ENCODE measurements at places on chromosomes 6 and 20. TPM values are rescaled to one million over a fixed set of nuclear protein-coding genes. Genes with fewer than 3 reads are reported as not detected.

- H3K27me3 ChIP-seq = no peaks in the 10 kb centered on the region
- no peak for DNase-seq
- peaks cover 11% of the 10 kb centered on the region for H3K36me3 ChIP-seq
- no peaks in the 10 kb centered on the region for H3K4me1 ChIP-seq
Measured at GRCh38 chr6:150937132-150937906, 71.8 kb downstream of the MTHFD1L start.

DNA sequence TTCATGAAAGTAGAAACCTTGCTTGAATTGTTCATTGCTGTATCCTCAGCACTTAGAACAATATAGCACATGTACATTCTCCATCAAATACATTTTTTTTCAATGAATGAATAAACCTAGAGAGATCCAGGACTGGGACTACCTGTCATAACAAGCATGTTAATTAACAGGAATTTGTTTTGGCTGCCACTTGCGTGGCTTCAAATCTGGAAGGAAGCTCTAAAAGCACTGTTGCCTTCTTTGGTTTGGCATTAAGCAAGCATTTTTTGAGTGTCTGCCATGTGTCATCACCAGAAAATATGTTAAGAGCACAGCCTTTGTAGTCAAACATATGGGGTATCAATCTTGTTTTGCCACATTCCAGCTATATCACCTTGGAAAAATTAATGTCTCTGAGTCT, 131.9 kb upstream of the BACH2 start:
- no peak overlapping the region for H3K4me3 ChIP-seq
- no peaks in the 10 kb centered on the region for H3K4me1 ChIP-seq
- no peak overlapping the region for H3K27ac ChIP-seq
- no peaks in the 10 kb centered on the region for H3K36me3 ChIP-seq

GRCh38 chr20:48843057-48843806, 15.4 kb upstream of the PREX1 start:
- no peaks in the 10 kb centered on the region for H3K36me3 ChIP-seq
- no peak overlapping the region for H3K27ac ChIP-seq
- no peak for DNase-seq
- H3K27me3 ChIP-seq = no peaks in the 10 kb centered on the region
- H3K4me3 ChIP-seq = no peak overlapping the region
- H3K4me1 ChIP-seq = peaks cover 14% of the 10 kb centered on the region

DNA sequence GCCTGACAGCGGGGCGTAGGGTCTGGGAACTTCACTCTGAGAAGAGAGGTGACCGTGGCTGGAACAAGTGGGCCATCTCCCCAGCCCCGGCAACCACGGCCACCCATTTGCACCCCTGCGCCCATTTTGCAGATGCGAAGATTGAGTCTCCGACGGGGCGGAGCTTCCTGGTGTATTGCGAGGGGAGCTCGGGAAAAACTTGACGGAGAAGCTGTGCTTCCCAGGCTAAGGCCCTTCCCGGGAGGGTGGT, 653 bp downstream of the ZNF335 start:
- no peak for DNase-seq
- H3K4me3 ChIP-seq = peak overlapping the region; percentile 79
- H3K4me1 ChIP-seq = peaks cover 24% of the 10 kb centered on the region
- H3K36me3 ChIP-seq = 0 out of 2 replicates have a peak, but pooled peaks cover 5% of the 10 kb centered on the region
- H3K27ac ChIP-seq = peak overlapping the region; percentile 98

- DNase-seq = no peak
- H3K27ac ChIP-seq = no peak overlapping the region
- H3K27me3 ChIP-seq = no peaks in the 10 kb centered on the region
Measured at GRCh38 chr6:7175462-7175861, 67.7 kb downstream of the RREB1 start.

DNA sequence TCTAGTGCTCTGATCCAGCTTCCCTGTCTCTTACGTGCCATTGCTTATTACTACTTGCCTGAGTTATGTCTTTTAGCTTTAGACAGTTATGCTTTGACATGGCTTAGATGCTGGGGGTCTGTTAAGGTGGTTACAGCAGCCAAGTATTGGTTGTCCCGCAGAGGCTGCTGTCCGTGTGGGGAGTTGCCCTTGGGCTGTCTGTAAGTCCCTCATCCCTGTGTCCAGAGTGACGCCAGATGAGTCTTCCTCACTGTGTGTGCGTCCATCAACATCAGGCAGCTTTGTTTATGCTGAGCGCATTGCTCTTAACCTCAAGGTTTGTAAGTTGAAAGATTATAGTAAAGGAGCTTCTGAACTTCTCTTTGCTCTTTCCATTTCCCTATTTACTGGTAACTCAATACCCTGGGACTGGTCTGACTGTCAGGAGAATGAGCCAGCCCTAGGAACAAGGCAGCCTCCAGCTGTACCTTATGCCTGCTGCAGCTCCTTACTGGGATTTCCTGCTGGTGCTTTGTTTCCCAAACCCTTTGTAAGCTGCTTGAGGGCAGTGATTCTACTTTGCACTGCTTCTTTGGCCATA, 7.2 kb downstream of the FAM120B start:
- H3K36me3 ChIP-seq = no peaks in the 10 kb centered on the region
- no peak overlapping the region for H3K27ac ChIP-seq
- DNase-seq = no peak
- H3K4me3 ChIP-seq = no peak overlapping the region
- H3K4me1 ChIP-seq = no peaks in the 10 kb centered on the region

DNA sequence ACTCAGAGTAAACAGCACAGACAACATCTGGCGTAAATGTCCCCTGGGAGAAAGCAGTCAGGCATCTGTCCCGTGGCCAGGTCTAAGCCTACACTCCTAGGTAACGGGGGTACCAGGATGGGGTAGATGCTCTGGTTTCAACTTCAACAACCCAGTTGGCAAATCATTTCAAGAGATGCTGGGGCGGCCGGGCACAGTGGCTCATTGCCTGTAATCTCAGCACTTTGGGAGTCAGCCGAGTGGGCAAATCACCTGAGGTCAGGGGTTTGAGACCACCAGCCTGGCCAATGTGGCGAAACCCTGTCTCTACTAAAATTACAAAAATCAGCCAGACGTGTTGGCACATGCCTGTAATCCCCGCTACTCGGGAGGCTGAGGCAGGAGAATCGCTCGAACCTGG, 12.3 kb downstream of the PREX1 start:
- no peak for DNase-seq
- H3K27ac ChIP-seq = no peak overlapping the region
- H3K27me3 ChIP-seq = no peaks in the 10 kb centered on the region

DNA sequence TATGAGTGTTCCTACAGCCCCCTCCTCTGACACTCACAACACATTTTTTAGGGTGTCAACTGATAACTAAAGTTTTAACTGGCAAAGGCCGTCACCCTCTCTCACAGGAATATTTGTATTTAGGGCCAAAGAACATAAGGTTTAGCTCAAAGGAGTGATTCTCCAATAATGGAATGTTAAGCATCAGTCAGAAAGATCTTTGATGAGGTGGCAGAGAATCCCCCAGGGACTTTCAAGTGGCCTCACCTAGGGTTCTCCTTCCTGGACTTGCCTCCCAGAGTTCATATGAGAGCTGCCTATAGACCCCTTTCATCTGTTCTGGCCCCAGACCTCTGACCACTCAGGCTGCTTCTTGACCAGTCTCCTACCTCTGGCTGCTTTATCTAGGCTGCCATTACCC, 7.4 kb upstream of the SCUBE3 start:
- 0 out of 2 replicates have a peak, but pooled peaks cover 7% of the 10 kb centered on the region for H3K27me3 ChIP-seq
- no peak for DNase-seq
- no peak overlapping the region for H3K4me3 ChIP-seq
- H3K27ac ChIP-seq = no peak overlapping the region

DNA sequence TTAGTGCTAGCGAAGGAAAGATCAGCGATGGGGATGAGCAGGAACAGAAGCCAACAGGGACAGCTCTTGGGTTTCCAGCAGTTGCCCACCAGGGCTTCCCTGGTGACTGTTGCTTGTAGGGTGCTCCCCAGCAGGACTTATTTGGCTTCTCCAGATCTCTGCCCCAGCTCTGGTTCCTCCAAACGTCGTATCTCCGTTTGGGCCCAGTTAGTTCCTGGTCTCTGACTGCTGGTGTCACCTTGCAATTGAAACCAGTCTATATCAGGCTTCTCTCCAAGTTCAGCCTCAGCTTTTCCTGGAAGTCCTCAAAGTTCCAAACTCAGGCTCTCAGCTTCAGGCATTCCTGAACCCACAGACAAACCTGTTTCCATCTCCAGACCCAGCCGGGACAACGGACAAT, 70.8 kb upstream of the NXT1 start:
- no peak overlapping the region for H3K27ac ChIP-seq
- no peaks in the 10 kb centered on the region for H3K4me1 ChIP-seq
- no peak for DNase-seq
- no peaks in the 10 kb centered on the region for H3K27me3 ChIP-seq
- H3K36me3 ChIP-seq = no peaks in the 10 kb centered on the region

- H3K4me3 ChIP-seq = no peak overlapping the region
- no peaks in the 10 kb centered on the region for H3K4me1 ChIP-seq
- DNase-seq = no peak
- no peak overlapping the region for H3K27ac ChIP-seq
- no peaks in the 10 kb centered on the region for H3K27me3 ChIP-seq
Measured at GRCh38 chr20:8903655-8904605, 165.0 kb upstream of the PLCB4 start.

DNA sequence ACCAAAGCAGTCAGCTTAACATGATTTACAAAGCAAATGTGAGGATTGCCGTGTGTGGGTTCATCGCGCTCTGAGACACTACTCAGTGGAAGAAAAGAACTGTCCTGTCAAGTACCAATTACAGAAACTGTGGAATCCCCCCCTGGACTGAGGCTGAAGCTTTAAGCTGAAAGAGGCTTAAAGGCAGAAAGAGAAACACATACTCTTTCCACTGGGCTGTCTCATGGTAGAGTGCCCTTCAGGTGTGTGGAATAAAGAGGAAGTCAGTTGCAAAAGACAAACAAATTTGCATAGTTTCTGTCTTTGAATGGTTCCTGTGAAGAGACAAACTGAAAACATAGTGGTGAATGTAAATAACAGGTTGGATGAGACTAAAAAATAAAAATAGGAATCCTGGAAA, 560.4 kb upstream of the SYNCRIP start:
- DNase-seq = no peak
- no peaks in the 10 kb centered on the region for H3K27me3 ChIP-seq
- no peaks in the 10 kb centered on the region for H3K4me1 ChIP-seq
- H3K36me3 ChIP-seq = no peaks in the 10 kb centered on the region

DNA sequence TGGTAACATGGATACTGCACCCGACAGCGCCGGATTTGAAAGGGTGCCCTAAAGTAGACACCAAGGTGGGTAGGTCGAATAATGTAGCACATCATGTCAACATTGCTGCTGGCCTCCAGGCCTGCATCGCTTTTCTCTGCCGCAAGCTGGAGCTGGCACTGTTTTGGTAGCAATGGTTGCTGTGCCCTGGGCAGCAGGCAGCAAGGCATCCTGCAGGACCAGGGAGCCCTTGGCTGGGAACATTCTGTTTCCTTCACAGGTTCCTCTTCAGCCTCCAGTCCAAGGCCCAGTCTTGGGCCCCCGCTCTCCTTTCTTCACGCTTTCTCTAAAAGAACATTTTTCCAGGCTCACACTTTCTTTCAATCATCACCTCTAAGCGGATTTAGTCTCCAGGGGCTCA, 365.8 kb upstream of the JARID2 start:
- H3K36me3 ChIP-seq = no peaks in the 10 kb centered on the region
- H3K27me3 ChIP-seq = no peaks in the 10 kb centered on the region
- H3K4me3 ChIP-seq = no peak overlapping the region

DNA sequence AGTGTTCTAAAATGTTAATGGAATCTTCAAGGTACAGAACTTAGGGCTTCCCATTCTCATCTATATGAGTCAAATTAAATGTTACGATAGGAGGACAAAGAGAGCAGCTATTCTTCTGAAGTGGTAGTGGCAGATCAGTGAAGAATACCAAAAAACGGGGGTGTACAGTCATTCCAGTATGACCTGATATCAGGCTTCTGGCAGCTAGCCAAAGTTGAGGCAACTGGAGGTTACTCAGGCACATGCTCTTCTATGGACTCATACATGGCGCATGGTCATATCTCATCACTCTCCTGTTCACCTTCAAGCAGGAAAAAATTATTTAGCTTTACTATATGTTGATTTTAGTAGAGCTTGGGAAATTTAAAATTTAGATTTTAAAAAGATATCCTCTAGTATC, 1608.8 kb downstream of the GRIK2 start:
- no peak overlapping the region for H3K27ac ChIP-seq
- no peaks in the 10 kb centered on the region for H3K27me3 ChIP-seq
- H3K36me3 ChIP-seq = no peaks in the 10 kb centered on the region
- no peak for DNase-seq

- no peak overlapping the region for H3K27ac ChIP-seq
- H3K27me3 ChIP-seq = no peaks in the 10 kb centered on the region
- no peak overlapping the region for H3K4me3 ChIP-seq
- no peak for DNase-seq
Measured at GRCh38 chr6:156336733-156337132, 440.4 kb upstream of the ARID1B start.

- H3K4me1 ChIP-seq = no peaks in the 10 kb centered on the region
- no peaks in the 10 kb centered on the region for H3K36me3 ChIP-seq
Measured at GRCh38 chr6:127833336-127833735, 67.5 kb downstream of the THEMIS start.

DNA sequence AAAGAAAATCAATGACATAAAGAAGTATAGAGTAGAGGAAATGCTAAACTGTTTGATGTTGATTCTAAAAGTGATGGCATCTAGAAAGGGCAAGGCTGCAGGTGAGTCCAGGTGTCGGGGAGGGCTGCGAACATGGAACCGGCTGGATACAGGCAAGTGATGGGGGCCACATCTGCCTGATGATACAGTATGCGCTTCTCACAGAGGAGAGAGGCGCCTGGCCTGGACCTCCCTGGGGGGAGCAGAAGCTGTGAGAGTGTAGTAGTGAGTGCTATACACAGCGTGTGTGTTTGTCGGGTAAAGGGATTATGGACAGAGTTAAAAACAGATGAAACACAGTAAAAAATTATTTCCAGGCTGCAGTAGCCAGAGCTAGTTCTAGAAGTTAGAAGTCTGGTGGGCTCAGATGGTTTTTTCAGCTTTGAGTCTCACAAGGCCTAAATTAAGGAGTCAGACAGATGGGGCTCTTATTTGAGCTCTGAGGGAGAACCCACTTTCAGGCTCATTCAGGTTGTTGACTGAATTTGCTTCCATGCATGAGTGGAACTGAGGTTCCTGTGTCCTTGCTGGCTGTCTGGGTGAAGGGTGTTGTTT, 195.8 kb upstream of the ARG1 start:
- no peak overlapping the region for H3K4me3 ChIP-seq
- DNase-seq = no peak
- no peak overlapping the region for H3K27ac ChIP-seq
- H3K4me1 ChIP-seq = no peaks in the 10 kb centered on the region

The CDH22 gene
- not detected for total RNA-seq

The CLDN20 gene
- total RNA-seq = not detected

The GGTLC1 gene
- total RNA-seq = 0.43 TPM

The OR2J3 gene
- not detected for total RNA-seq

The ZNF165 gene
- total RNA-seq = 10.5 TPM

The CLIC5 gene
- 2.1 TPM for total RNA-seq

The FAXC gene
- 3.3 TPM for total RNA-seq

The PRKN gene
- not detected for total RNA-seq

The GSTA2 gene
- total RNA-seq = not detected

The CCN6 gene
- not detected for total RNA-seq

The LATS1 gene
- 15.4 TPM for total RNA-seq

The HLA-DRB1 gene
- total RNA-seq = 3.1 TPM

The PRSS35 gene
- total RNA-seq = not detected

The ARHGAP40 gene
- total RNA-seq = 1.8 TPM

All from PC-9 (cell line).